ENCODE measurements at places on chromosomes 12 and 14.

DNA sequence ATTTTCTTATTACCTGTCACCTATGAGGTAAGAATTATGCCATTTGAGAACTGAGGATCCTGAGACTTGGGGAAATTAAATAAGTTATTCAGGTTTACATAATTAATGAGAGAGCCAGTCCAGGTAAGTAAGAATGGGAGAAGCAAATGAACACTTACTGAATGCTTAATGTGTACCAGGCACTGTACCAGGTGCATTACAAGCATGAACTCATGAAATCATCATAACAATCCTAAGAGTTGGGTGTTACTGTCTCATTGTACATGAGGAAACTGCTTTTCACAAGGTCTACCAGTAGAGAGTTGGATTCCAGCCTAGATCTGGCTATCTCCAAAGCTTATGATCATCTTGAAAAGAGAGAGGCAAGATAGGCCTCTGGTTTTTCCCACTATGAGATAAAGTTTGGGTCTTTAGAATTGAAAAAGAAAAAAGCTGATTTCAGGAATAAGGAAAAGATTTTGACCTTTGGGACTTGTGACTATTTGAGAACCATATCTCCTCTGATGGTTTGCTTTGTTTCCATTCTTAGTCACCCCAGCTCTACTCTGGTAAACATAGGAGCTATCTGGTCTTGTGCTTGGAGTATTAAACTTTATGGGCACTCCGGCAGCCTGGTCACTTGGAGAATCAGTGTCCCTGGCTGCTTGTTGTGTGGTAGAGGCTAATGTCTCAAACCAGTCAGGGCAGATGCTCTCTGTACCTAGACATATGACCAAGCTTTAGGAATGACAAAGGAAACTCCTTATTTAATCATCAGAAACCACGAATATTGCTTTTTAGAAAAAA lies 48.0 kb downstream of the PTHLH start:
- no peak for DNase-seq

DNA sequence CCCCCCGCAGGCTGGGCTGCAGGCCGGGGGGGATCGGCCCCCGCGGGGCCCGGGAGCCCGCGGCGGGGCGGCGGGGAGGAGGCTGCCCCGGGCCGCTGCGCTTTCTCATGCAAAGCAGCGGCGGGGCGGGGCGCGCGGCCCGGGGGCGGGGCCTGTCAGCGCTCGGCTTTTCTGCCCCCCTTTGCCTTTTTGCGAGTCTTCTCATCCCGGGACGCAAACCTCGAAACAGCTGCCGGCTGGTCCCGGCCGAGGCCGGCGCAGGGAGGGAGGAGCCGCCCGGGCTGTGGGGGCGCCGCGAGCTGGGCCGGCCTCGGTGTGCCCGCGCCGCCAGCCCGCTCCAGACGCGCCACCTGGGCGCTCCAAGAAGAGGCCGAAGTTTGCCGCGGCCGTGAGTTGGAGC lies at the start of gene FZD10:
TSS of gene FZD10 (plus strand) at position 198 of the 400 bp plus-strand sequence. CDS start 479 bp downstream, outside the sequence.
- no peak for DNase-seq

GRCh38 chr12:69851976-69852375 lies 26.9 kb downstream of the MYRFL start:
- no peak for DNase-seq

- no peak for DNase-seq
These were observed 314.5 kb downstream of the ALG10 start for GRCh38 chr12:34336619-34337465.

DNA sequence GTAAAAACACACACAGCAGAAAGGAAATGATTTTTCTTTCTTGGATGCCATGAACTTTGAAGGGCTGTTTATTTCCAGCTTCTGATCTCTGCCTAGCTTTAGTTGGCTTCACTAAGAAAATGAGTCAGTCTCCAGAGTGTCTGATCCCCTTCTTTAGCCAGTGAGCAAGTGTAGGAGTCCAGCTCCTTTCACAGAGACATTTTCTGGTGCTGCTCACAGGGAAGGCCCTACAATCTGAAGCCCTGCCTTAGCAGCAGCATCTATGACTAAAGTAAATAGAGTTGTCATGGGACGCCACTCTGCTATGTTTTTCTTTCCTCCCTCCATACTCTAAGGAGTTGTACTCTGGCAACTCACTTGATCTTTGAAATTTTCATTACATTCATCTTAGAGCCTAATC lies 103.5 kb downstream of the RPAP3 start:
- DNase-seq: no peak

DNA sequence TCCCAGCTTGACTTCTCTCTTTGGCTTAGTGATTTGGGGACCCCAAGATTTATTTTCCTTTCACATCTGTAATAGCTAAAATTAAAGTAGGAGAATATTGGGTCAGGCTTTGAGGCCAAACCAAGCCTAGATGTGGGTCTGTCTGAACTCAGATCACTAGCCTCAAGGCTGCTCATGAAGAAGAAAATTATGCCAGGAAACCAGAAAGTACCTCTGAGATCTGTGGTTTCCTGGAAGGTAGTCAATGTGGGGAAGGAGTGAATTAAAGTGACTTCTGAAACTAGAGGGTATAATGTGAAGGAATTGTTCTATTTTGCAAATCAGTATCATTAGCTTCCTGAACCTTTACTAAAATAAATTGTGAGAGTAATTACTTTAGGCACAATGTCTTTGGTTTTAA lies 13.4 kb upstream of the CLEC12A start:
- DNase-seq: no peak

- no peak for DNase-seq
These were observed 170.6 kb downstream of the CRADD start for GRCh38 chr12:93847517-93848474.

DNA sequence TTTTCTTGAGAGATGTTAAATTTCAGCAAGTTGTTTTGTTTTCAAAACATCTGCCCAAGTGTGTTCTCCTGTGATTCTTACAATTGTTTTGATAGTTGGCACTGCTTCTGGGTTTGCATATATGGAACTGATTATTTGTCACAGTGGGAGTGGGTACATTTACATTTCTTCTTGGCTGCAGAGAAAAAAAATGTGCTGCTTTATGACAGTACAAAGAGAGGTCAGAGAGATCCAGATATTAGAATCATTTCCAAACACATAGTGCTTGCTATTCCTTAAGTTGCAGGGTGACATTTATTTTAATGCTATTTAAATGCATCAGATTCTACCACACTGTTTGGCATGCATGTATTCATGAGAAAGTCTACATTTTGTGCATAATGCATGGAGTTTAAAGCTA lies 303.5 kb upstream of the MDGA2 start:
- no peak for DNase-seq

DNA sequence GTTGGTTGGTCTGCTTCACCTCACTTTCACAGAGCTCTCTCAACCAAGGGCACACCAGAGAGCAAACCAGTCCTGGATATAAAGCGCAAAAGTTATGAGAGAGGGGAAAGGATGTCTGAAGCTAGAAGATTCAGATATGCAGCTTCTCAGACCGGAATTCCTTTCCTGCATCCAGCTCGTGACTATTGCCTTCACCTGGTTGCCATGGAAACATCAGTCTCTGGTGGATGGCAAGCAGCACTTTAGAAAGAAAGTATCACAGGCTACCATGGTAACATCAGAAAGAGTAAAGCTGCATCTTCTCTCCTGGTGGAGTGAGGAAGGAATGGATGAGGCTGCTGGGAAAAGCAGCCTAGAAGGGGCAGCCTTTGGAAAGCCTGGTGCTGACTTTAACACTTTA lies 13.7 kb downstream of the REM2 start:
- DNase-seq: no peak

GRCh38 chr14:89330236-89331002 lies 86.6 kb downstream of the FOXN3 start:
- no peak for DNase-seq

- DNase-seq: peak; percentile 66
These were observed 395 bp upstream of the BRI3BP start for GRCh38 chr12:124992874-124993625.

DNA sequence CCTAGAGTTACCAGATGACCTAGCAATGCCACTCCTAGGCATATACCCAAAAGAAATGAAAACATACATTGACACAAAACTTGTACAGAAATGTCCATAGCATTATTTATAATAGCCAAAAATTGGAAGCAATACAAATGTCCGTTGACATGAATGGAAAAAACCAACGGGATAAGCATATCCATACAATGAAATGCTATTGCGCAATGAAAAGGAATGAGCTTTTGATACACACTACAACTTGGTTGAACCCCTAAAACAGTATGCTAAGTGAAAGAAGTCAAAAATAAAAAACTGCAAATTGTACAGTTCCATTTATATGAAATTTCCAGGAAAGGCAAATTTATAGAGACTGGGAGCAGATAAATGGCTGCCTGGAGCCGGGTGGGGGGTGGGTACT lies 90.6 kb upstream of the G2E3 start:
- DNase-seq: no peak

DNA sequence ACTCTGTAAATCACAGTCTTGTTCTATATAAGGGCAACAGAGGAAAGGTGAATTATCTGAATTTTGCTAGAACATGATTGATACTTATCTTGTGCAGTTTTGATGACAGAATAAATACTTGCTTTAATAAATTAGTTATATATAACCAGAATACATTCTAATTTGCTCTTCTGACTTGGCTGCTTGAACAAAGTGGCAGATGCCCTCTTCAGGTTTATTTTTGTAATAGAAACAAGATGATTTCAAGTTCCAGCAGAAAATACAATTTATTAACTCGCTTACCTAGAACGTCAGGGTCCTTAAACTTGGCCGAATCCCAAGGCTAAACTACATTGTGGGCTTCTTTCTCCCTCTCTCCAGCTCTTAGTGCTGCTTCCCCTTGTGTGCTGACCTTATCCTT lies 57.6 kb upstream of the SSTR1 start:
- DNase-seq: no peak

DNA sequence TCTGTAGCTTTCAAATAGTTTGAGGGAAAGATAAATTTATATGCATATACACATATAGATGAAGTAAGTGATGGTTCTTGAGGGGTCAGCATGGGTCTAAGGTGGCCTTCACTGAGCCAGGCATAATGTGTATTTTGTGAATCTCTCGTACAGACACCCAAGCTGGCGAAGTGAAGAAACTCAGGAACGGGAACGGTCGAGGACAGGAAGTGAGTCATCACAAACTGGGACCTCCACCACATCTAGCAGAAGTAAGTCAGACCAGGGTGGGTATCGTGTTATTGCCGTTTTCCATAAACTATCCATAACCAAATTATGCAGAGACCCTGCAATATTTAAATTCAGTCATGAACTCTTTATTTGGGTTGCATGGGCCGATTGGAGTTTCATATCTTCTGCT lies 15.4 kb upstream of the TNS2 start:
- DNase-seq: no peak

DNA sequence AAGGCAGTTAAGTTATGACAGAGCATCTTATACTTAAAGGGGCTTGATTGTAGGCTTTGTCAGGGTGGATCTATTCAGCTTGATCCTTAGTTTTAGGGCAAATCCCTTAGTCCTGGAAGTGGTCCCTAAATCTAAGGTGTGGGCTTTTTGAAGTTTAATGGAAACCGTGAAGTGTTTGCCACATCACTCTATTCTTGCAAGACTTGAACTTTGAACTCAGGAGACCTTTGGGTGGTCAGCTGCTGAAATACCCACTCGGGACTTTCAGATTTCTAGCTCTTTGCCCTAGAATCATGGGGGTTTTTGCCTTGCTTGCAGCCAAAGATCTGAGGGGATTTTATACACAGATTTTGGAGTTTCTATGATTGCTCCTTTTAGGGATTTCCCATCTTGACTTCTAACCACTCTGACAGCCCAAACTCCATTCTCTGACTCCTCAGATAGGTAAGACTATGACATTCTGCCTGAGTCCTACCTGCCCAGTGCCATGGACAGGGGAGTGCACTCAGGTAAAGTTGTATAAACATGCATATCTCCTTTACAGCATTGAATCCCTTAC lies 39.9 kb downstream of the SNAPC1 start:
- DNase-seq: no peak

GRCh38 chr12:92049403-92049802 lies 96.2 kb downstream of the BTG1 start:
- DNase-seq: no peak

GRCh38 chr14:74867673-74868072 lies 8.3 kb downstream of the PROX2 start:
- DNase-seq: no peak

DNA sequence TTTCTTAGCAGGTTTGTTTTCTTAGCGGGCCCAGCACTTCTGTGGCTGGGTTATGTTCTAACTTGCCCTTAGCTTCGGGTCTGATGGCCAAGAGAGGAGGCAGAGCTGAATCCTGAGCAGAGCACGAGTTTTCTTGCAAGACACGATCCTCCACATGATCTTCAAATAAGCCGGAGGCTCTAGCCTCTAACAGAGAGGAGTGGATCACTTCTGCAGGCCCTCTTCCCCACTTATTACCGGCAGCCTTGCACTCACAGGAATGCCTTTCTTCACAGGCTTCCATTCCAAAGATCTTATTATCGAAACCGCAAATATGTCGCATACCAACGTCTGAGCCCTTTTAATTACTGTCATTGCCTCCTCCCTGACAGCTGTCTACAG lies 79.5 kb downstream of the SINHCAF start:
- no peak for DNase-seq

DNA sequence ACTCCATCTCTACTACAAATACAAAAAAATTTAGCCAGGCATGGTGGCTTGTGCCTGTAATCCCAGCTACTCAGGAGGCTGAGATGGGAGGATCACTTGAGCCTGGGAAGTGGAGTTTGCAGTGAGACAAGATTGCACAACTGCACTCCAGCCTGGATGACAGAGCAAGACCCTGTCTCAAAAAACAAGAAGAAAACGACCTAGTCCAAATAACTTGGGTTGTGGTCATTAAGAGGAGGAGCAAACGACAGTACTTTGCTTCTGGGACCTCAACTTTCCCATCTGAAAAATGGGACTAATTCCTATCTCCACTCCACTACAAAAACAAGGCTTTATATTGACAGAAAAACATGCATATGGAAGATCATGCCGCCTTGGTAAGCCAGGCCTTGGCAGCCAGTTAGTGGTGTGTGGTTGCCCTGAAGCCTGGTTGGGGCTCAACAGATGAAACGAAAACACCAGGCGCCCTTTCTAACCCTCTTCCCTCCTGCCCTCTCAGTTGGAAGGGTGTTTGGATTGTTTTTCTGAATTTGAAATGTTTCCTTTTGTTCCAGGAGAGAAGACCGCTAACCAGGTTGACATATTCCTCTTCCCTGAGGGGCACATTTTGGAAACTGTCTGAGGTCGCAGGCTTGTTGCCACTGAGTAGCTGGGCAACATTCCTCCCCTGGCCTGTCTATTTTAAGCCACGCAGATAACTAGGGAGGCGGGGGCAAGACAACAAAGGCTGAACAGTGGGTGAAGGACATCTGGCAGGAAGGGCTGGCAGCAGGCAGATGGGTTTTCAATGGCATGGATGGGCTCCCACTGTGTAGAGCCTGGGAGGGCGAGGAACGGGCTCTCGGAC lies 13.7 kb upstream of the VPS37B start:
- DNase-seq: no peak

DNA sequence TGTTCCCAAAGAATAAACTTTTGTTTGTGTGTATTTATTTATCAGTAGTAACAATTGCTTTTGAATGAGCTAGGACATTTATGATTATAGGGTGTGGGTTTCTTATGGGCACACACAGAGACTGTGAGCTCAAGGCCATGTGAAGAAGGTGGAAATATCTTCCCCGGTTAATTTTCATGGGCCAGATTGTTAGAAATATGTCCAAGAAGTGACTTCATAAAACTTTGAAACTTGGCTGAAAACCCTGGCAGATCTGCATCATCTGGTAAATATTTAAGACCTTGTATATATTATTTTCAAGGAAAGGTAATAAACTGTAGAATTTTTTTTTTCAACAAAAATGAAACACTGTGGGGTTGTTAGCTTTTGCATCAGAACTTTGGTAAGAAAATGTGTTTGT lies 53.5 kb upstream of the RNU6-8 start:
- DNase-seq: no peak

GRCh38 chr12:104480826-104481440 lies 24.2 kb downstream of the CHST11 start:
- no peak for DNase-seq

GRCh38 chr14:99391671-99392070 lies 89.0 kb downstream of the SETD3 start:
- no peak for DNase-seq
